Heart left ventricle (tissue), 16 donors: ENCODE measurements at places on chromosomes 3 and 15. TPM values are rescaled to one million over a fixed set of nuclear protein-coding genes. Genes with fewer than 3 reads are reported as not detected.

GRCh38 chr3:111802163-111802625, 56.9 kb upstream of the PHLDB2 start:
- no peak overlapping the region for H3K4me3 ChIP-seq
- H3K27me3 ChIP-seq, result no peaks in the 10 kb centered on the region
- peak overlapping the region; percentile 78 for H3K27ac ChIP-seq
- no peak for DNase-seq
- peaks cover 14% of the 10 kb centered on the region for H3K4me1 ChIP-seq

DNA sequence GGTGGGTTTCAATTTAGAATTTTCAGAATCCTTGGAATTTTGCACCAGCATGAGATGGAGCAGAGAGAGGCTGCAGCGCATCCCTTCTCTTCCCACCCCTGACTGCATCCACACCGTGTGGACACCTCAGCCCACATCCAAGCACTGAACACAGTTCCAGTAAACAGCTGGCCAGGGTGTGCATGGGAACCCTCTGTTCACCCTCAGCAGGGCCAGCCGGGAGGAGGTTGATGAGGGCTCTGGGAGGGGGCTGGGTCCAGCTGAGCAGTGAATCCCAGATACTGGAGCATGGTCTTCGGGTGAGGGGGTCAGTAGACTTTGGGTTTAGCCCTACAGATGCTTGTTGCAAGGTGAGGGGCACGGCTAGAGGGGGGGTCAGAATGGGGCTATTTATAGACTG, 85.8 kb downstream of the RPLP1 start:
- H3K36me3 ChIP-seq, result no peaks in the 10 kb centered on the region
- H3K27ac ChIP-seq, result no peak overlapping the region
- no peaks in the 10 kb centered on the region for H3K4me1 ChIP-seq
- no peak for DNase-seq

GRCh38 chr3:173395073-173395411, 2.5 kb upstream of the NLGN1 start:
- H3K4me3 ChIP-seq, result peak overlapping the region; percentile 63
- H3K36me3 ChIP-seq, result no peaks in the 10 kb centered on the region
- peaks cover 42% of the 10 kb centered on the region for H3K27me3 ChIP-seq
- DNase-seq, result no peak
- peak overlapping the region; percentile 90 for H3K27ac ChIP-seq

GRCh38 chr15:47561102-47561501, 156.2 kb upstream of the SEMA6D start:
- H3K36me3 ChIP-seq, result no peaks in the 10 kb centered on the region
- H3K4me3 ChIP-seq, result no peak overlapping the region
- no peak for DNase-seq
- H3K27ac ChIP-seq, result no peak overlapping the region

CPA3 gene
- total RNA-seq, result 0.43 TPM
